ENCODE measurements at places on chromosomes 2 and 18.

DNA sequence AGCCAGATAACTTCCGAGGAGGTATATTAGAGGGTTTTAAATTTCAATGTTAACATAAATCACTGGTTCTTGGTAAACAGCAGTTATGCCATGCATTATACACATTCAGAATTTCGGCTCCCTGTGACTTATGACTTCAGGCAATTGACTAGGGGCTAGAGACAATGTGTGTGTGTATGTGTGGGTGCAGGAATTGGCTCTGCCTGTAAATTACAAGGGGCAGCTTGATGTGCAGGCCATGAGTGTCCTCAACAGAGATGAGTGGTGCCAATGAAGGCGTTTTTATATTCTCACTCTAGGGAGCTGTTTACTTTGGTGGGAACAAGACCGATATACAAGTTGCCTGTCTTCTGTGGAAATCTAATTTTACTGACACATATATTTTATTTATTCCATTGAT, 161.6 kb downstream of the CSRNP3 start:
- DNase-seq: no peak

- DNase-seq: no peak
These were observed 125.4 kb downstream of the TPO start for GRCh38 chr2:1538663-1539062.

GRCh38 chr2:231549446-231550239, 19.4 kb upstream of the NMUR1 start:
- DNase-seq: no peak

GRCh38 chr18:13306583-13306982, 88.0 kb downstream of the LDLRAD4 start:
- no peak for DNase-seq

GRCh38 chr2:46198164-46198883, 98.9 kb upstream of the EPAS1 start:
- DNase-seq: no peak

DNA sequence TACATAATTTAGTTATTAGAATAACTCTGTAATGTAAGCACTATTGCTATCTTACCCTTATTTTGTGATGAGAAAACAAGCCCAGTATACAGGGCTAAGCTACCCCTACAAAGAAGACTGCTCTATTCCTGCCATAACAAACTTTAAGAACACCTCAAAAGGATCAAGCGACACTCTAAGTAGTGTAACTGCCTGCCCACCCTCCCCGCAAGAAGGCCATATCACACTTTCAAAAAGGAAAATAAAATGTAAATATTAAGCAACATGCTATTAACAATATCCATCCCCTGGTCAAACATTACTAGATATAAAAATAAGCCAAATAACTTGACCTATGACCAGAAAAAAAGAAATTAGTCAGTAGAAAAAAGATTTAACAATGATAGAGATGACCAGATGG, 741.7 kb upstream of the CNTNAP5 start:
- no peak for DNase-seq

- no peak for DNase-seq
These were observed 186.7 kb upstream of the SIX2 start for GRCh38 chr2:45195916-45196315.

- DNase-seq: no peak
These were observed 36.5 kb upstream of the DARS1 start for GRCh38 chr2:136021976-136022375.

- DNase-seq: no peak
These were observed 294.7 kb downstream of the MEIS1 start for GRCh38 chr2:66729416-66730330.

DNA sequence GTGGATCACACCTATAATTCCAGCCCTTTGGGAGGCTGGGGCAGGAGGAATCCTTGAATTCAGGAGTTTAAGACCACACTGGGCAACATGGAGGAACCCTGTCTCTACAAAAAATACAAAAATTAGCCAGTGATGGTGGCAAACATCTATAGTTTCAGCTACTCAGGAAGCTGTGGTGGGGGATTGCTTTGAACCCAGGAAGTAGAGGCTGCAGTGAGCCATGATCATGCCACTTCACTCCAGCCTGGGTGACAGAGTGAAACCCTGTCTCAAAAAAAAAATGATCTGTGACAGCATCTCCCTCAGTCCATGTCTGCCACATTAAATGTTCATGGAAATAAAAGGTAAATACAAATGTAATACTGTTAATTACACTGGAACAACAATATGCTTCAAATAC, 121.4 kb upstream of the COL5A2 start:
- DNase-seq: peak; percentile 11

DNA sequence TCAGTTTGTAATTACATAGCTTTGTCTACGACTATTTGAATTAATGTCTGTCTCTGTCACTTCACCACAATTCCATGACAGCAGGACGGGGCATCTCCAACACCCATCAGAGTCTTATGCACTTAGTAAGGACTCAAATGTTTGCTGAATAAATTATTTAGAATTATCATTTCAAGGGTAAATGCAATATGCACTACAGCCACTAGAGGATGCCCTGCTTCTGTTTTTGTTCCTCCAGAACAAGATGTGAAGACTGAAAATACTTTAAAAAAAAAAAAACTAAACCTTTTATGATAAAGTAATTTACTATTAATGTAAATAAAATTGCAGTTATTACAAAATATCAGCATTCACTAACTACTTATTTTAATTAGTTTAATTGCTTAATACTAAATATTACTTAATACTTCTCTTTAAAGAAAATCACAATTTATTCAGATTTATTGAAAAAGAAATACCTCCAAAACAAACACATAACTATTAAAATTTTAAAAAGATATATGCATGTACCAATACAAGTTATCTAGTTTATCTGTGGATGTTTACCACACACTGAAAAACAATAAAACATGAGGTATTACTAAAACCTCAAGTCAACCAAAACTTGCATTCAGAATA, 3.2 kb downstream of the PIGN start:
- no peak for DNase-seq
